ENCODE measurements at places on chromosomes 5 and 9.
A peak's percentile ranks its signal among the peaks of the same experiment; 100 is the strongest.

GRCh38 chr9:132147331-132147730 lies 14.5 kb upstream of the NTNG2 start:
- DNase-seq, result no peak

DNA sequence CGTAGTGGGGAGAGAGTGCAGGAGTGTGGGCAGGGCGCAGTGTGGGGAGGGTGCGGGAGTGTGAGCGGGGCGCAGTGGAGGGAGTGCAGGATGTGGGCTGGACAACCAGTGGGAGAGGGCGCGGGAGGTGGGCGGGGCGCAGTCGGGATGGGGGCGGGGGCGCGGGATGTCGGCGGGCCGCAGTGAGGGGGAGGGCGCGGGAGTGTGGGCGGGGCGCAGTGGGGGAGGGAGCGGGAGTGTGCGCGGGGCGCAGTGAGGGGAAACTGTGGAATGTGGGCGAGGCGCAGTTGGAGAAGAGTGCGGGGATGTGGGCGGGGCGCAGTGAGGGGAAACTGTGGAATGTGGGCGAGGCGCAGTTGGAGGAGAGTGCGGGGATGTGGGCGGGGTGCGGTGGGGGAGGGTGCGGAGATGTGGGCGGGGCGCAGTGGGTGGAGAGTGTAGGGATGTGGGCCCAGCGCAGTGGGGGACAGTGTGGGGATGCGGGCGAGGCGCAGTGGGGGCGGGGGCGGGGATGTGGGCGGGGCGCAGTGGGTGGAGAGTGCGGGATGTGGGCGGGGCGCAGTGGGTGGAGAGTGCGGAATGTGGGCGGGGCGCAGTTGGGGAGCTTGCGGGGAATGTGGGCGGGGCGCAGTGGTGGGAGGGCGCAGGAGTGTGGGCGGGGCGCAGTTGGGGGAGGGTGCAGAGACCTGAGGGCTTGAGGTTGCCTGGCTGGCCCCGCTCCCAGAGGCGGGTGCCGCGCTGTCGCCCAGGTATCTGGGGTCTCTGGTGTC lies at the start of gene NXNL2:
TSS of gene NXNL2 (plus strand) at position 723 of the 770 bp plus-strand sequence. CDS start 257 bp downstream, outside the sequence.
- DNase-seq, result peak; percentile 63

GRCh38 chr9:132411091-132411508 lies 1.1 kb downstream of the CFAP77 start:
- DNase-seq, result peak; percentile 78

DNA sequence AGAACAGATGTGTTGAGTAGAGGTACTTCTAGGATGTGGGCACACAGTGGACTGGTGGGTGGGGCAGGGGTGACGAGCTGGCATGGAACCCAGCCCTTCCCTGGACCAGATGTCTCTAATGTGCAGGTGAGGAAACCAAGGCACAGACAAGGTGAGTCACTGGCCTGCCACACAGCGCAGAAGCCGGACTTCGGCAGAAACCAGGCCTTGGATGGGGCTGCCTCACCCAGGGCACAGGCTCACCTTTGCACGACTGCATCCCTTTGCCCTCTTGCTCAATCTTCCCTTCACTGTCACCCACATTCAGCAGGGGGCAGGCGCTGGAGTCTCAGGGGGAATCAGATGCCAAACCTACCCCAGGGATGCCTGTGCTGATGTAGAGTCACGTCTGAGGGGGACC lies 65.4 kb upstream of the LMX1B start:
- no peak for DNase-seq

DNA sequence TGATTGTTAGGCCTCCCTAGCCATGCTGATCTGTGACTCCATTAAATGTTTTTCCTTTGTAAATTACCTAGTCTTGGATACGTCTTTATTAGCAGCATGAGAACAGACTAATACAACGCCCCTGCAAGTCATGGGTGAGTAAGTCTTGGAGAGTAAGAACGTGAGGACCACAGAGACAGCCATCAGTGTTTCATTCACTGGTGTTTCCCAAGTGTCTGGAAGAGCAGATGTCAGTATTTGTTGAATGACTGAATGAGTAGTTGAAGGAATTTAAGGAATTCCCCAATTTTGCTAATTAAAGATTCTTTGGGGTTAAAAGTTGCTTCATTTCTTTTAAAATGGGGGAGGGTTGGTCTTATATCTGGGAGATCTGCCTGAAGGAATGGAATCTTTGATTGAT lies 178.8 kb downstream of the TRIO start:
- DNase-seq, result no peak

DNA sequence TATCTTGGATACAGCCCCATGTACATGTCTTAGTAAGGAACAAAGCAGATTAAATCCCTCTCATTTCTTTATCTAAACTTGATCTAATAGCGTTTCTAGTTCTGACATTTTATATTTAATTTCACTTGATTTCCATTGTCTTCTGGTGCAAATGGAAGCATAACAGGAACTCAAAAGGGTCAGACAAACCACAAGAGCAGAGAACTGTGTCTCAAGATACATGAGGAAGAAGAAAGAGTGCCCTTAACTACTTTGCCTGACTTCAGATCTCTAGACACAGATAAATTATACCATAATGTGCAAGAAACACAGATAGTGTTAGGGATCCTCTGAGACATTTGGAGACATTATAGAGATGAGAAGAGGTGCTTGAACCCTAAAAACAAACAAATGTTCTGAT lies 20.7 kb upstream of the STX17 start:
- no peak for DNase-seq

- DNase-seq, result no peak
Observed at GRCh38 chr9:137524161-137524980, 25.8 kb downstream of the PNPLA7 start.

DNA sequence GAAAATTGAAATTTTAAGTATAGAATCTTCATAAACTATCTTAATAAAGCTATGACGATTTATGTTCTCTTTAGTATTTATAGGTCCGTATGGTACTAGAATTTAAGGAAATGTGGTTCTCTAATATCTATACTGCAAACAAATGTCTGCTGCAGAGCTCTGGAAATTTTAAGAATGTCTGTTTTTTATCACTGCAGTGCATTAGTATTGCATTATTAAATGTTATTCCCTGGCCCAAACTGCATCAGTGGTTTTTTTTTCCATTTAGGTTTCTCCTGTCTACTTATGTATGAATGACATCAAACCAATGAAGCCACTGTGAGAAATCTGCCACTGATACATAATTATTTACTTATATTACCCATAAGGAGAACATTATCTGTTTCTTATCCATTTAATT lies 211.4 kb upstream of the CD180 start:
- DNase-seq, result no peak

GRCh38 chr5:89758146-89758545 lies 651.4 kb downstream of the CETN3 start:
- no peak for DNase-seq

- DNase-seq, result peak; percentile 90
Observed at GRCh38 chr9:106286249-106286648, 576.7 kb upstream of the ZNF462 start.

GRCh38 chr9:115121181-115121580 lies 3.2 kb upstream of the TNC start:
- DNase-seq, result no peak

DNA sequence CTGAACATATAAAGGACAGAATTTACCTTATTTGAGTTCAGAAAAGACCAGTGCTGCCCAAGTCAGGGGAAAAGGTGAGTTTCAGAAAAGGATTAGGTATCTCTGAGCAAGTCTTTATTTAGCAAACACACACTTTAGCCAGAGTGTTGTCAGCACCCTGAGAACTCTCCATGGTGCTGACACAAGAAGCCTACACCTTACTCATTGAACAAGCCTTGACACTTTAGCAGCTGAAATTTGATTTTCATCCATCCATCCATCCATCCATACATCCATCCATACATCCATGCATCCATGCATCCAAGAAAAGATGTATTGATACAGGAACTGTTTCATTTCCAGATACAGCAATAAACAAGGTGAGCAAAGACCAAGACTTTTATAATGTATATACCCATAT lies 311.2 kb downstream of the TRIM32 start:
- DNase-seq, result no peak

DNA sequence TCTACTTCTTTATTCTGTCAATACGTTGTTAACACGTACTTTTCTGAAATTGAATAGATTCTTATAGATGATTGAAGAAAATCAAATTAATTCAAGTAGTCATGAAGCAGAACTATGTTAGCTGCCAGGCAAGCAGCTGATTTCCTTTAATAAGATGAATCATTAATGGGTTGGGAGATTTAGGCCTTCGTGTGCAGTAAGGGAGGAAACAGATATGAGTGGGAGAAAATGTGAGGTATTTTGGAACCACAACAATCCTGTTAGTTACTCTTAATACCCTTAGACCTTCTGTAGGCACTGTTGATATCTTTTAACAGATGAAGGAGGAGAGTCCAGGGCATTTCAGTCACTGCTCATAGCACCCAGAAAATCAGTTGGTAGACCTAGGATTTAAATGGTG lies 121.0 kb downstream of the AOPEP start:
- no peak for DNase-seq

- no peak for DNase-seq
Observed at GRCh38 chr9:6153425-6153824, 62.2 kb upstream of the IL33 start.

DNA sequence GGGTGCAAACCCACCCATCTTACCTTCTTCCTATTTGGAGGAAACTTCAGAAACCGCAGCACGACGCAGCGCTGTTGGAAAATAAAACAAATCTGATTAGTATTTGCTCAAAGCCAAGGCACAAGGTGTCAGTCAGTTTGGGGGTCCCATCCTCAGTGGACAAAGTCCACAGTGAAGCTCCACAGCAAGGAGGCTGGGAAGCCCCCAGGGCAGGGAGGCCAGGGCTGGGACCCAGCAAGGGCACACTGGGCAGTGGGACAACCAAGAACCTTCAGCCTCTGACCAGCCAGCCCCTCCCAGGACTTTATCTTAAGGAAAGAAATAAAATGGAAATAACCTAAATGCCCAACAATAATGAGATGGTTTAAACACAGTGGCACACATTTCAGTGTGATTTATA lies 11.3 kb downstream of the IPPK start:
- no peak for DNase-seq

Data from brain (organoid and tissue), 16 donors.